ENCODE measurements at places on chromosomes 7 and 10. TPM values are rescaled to one million over a fixed set of nuclear protein-coding genes. Genes with fewer than 3 reads are reported as not detected.

The NPFFR1 gene
- under 0.01 TPM for total RNA-seq

The MLXIPL gene
- total RNA-seq, result 102 TPM

- peaks cover 62% of the 10 kb centered on the region for H3K4me1 ChIP-seq
- no peak overlapping the region for H3K4me3 ChIP-seq
Measured at GRCh38 chr7:151796871-151797537, 79.9 kb downstream of the PRKAG2 start.

GRCh38 chr10:16819436-16819835, 2.2 kb upstream of the RSU1 start:
- H3K36me3 ChIP-seq, result no peaks in the 10 kb centered on the region
- H3K4me1 ChIP-seq, result peaks cover 33% of the 10 kb centered on the region
- H3K27me3 ChIP-seq, result no peaks in the 10 kb centered on the region
- H3K27ac ChIP-seq, result no peak overlapping the region
- no peak overlapping the region for H3K4me3 ChIP-seq

DNA sequence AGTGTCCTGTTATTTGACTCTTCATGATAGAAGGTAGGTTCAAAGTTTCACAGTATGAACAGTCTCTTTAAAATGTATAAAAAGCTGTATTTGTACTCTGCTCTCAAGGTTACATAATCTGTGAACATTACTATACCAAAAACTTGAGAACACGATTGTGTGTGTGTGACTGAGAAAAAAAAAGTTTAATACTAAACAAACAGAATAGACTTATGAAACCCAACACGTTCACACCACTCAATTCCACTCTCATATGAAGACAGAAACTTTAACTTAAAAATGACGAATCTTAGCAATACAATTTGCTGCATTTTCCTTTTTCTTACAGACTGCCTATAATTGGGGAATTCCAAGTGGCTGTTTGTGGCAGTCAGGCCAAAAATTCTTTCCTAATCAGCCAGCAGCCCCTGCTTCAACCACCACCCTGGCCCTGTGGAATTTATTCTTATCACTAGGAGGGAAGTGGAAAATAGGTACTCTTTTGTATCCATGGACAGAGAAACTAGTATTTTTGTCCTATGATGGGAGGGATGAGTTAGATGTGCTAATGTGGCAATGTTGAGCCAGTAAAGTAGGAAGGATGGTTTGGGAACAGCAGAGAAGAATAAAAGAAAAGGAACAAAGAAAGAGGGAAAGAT, 42.8 kb downstream of the MINDY3 start:
- peak; percentile 25 for DNase-seq
- no peak overlapping the region for H3K4me3 ChIP-seq
- H3K27me3 ChIP-seq, result no peaks in the 10 kb centered on the region
- H3K36me3 ChIP-seq, result peaks cover 34% of the 10 kb centered on the region
- peaks cover 8% of the 10 kb centered on the region for H3K4me1 ChIP-seq

DNA sequence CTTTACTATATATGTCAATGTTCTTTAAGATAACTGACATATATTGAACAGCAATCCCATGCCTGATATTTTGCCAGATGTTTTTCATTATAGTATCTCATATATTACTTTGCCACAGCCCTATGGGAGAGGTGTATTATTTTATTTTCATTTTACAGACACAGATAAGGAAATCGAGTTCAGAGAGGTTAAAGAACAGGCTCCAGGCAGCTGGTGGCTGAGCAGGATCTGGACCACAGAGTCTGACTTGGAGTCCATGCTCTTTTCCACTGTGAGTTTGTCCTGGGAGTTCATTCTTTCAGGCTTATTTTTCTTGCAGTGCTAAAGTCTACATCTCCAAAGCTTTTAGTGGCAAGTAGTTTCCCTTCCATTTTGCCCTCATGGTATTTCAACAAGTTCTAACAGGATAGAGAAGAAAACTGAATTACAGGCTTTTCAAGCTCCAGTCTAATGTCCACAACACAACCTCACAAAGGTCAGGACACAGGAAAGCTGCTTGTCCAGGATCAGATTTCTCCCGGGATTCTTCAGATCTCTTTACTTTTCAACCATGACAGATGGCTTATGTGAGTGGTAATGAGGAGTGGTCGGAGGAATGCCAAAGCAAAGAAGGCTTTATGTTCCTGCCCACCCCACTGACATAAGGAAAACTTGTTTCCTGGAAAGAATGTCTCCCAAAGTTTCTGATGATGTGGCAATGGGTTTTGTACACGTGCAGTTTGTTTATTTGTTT, 13.1 kb upstream of the SLC35B4 start:
- H3K27me3 ChIP-seq, result no peaks in the 10 kb centered on the region
- H3K36me3 ChIP-seq, result no peaks in the 10 kb centered on the region
- no peak overlapping the region for H3K4me3 ChIP-seq
- DNase-seq, result peak; percentile 30
- H3K27ac ChIP-seq, result no peak overlapping the region

DNA sequence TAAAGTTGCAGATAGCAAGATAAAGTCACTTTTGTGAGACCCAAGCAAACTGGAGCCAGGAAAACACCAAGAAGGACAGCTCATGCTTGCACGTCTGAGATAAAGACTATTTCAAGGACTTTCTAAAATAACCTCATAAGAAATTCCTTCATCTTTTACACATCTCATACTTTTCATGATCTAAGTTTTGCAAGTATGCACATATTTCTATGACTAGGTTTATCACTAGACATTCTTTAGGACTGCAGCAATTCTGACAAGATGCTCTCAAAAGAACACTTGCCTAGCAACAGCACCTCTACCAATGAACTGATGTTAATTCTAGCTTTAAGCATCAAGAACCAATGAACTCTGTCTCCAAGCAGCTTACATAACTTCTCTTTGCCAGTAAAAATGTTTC, 457.6 kb downstream of the SEMA3D start:
- no peaks in the 10 kb centered on the region for H3K36me3 ChIP-seq
- no peaks in the 10 kb centered on the region for H3K27me3 ChIP-seq
- H3K4me1 ChIP-seq, result no peaks in the 10 kb centered on the region
- no peak for DNase-seq

Measured in stomach (tissue), 19 donors.